Caki2 (cell line): ENCODE measurements at places on chromosomes 3 and 15.

- DNase-seq: no peak
Observed at GRCh38 chr15:91331581-91331980, 231.5 kb downstream of the SV2B start.

GRCh38 chr15:89815769-89816168 lies 1.1 kb upstream of the ANPEP start:
- DNase-seq: no peak

GRCh38 chr15:80932989-80933388 lies 56.6 kb downstream of the MESD start:
- DNase-seq: no peak

GRCh38 chr3:102301155-102301880 lies 133.5 kb upstream of the ZPLD1 start:
- no peak for DNase-seq

DNA sequence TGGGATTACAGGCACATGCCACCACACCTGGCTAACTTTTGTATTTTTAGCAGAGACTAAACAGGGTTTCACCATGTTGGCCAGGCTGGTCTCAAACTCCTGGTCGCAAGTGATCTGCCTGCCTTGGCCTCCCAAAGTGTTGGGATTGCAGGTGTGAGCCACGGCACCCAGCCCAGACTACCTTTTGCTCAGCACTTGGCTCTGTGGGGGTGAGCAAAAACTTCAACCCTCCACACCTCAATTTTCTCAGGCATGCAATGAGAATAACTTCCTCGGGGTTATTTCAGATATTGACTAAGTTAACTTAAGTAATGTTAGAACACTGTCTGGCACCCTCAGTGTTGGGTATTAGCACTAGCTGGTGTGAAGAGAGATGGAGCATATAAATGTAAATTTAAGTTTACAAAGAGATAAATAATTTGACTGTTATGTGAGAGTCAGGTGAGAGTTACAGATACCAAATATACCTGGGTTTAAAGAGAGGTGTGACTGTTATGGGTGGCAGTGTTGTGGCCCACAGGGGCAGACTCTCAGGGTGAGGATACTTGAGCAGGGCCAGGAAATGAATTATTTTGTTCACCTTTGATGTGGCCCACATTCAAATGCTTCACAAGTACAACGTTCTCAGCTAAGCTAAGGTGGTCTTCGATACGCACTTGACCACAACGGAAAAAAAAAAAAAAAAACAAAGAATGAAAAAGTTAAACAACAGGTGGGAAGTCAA lies 29.0 kb downstream of the CPOX start:
- no peak for DNase-seq

- DNase-seq: no peak
Observed at GRCh38 chr3:17444865-17445264, 297.6 kb downstream of the TBC1D5 start.

DNA sequence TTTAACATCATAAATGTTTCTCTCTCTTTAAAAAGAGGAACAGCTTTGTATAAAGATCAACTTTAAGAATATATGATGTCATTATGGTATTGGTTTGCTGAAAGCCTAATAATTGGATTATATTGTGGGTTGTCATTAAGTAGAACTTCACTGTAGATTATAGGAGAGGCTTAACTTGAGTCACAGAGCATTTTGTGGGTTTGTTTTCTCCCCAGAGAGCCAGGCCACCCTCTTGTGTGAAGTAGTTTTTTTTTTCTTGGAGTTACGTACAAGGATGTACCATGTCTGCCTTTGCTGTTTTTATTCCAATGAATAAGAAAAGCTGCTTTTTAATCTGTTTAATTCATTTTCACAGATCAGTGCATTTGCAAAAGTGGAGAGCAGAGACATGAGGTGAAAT lies 354.8 kb upstream of the TBL1XR1 start:
- no peak for DNase-seq

DNA sequence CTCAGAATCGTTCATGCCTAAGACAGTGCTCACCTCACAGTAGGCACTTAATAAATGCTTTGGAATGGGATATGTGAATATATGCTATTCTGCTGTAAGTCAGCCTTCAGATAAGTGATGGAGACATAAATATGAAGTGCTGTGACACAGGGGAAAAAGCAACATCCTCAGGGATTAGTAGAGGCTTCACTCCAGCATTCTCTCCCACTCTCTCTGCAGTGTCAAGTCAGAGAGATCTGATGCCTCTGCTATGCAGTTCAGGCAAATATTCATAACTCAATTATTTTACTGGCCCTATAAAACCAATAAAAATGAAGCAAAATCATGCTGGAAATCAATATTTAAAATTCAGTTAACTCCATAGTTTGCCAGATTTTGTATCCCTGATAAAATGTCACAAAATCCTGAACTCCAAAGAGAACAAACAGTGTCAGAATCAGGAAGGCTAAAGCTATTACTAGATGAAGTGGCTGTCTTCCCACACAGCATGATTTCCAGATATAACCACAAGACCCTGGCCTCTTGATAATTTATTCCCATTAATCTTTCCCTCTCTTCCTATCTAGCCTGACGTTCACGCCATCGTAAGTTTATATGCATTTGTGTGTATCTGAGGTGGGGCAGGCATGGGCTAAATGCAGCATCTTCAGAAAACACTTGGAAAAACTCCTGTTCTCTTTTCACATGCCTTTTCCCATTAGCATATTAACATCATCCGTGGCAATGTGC lies 278.9 kb upstream of the ATP11B start:
- DNase-seq: no peak

DNA sequence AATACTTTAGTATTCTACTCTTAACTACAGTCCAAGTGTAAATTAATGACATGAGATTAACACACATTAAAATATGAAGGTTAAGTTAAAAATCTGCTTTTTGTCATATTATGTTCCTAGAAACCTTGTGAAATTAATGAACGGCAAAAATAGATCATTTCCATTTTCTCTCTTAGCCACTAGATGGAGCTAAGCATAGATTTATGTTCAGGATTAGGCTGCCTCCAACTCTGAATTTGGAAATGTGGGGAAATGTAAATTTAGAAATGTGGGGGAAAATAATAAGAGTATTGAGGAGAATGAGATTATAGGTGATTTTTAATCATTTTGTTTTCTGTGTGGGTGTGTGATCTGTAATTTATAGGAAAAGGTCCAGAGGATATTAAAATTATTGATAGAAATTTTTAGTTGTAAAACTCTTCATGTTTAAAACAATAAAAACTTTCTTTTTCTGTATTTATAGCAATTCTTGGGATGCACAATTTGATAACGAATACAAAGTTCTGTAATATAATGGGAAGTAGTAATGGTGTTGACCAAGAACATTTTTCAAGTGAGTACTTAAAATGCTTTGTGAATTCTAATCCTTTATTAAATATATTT lies 59.2 kb downstream of the TMOD3 start:
- no peak for DNase-seq

DNA sequence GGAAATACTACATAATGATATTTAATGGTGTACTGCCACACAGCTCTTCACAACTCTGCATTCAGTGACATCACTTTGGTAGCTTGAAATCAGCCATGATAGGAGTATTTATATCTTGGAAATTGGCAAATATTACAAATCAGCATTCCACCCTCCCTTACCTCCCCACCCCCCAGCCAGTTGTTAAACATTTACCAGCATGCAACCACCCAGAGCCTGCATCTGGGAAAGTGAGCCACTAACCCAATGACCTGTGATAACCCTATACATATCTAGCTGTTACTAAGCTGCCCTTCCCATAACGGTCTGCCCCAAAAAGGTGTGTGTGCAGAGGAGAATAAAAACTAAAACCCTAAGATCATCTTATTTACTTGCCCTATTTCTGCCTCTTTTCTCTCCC lies 44.6 kb upstream of the SATB1 start:
- no peak for DNase-seq

DNA sequence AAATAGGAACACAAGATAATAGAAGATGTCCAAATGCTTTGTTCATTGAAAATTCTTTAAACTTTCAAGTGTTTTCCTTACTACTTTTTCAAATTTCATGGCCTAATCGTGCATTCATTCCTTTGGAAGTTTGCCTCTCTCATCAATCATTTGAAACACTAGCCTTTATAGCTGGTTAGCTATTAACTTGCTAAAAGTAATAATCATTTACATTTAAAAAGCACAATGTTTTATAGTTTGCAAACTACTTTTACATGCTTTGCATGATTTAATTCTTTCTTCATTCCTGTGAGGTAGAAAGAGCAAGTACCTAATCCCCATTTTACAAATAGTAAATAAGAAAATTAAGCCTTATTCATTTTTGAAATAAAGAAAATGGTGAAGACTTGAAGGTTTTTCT lies 137.4 kb upstream of the SLC7A14 start:
- DNase-seq: peak; percentile 24

GRCh38 chr3:103440539-103441203 lies 1005.9 kb downstream of the ZPLD1 start:
- no peak for DNase-seq

- no peak for DNase-seq
Observed at GRCh38 chr3:170761103-170761502, 108.9 kb downstream of the RPL22L1 start.

- no peak for DNase-seq
Observed at GRCh38 chr3:80014576-80014975, 246.8 kb upstream of the ROBO1 start.

- peak; percentile 65 for DNase-seq
Observed at GRCh38 chr3:69763458-69763857, 24.2 kb downstream of the MITF start.

DNA sequence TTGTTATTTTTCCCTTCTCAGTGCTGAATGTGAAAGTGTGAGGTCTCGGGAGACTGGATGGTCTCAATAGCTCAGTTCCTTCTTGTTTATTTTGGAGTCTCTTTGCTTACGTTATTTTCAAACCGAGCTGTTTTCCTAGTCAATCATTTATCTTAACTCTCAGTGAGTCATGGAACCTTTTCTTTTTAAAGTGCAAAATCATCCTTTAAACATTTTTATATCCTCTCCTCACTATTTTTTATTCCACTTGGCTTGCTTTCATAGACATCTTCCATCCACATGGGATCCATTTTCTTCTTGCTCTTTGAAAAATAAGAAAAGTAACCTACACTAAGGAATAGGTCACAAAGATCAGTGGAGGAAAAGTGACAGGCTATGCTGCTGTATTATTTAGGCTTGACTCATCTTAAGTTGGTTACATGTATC lies 497.8 kb downstream of the NAALADL2 start:
- DNase-seq: peak; percentile 88

DNA sequence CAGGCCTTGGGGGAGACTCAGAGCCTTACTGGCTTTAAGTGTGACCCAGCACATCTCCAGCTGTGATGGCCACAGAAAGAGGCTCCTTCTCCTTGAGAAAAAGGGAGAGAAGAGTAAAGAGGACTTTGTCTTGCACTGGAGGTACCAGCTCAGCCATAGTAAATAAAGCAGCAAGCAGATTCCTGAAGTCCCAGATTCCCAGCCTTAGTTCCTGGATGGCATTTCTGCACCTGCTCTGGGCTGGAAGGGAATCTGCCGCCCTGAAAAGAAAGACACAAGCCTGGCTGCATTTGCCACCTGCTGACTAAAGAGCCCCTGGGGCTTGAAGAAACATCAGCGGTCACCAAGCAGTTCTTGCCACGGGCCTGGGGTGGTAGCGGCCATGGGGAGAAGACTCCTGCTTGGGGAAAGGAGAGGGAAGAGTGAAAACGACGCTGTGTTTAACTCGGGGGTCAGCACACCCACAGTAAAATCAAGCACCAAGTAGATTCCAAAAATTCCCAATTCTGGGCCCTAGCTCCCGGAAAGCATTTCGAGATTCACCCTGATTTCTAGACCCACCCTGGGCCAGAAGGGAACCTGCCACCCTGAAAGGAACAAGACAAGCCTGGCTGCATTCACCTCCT lies 24.2 kb upstream of the TNK2 start:
- DNase-seq: no peak

- no peak for DNase-seq
Observed at GRCh38 chr15:77004189-77004588, 9.3 kb downstream of the PSTPIP1 start.

DNA sequence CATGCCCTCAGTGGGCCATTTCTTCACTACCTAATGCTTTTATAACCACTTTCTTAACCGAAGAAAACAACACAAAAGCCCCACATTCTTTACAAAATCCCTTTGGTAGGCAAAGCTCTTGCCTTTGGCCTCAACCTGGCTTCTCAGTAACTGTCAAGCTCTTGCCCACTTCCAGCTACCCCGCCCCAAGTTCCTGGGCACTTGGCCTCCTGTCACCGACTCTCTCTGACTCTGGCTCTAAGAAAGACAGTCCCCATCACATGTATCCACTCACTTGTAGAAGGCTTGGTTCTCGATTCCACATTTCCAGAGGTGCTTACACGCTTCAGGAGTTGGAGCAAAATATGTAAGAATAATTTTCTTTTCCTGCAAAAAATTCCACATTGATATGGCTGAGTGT lies 61.1 kb downstream of the WDR76 start:
- DNase-seq: no peak

- DNase-seq: no peak
Observed at GRCh38 chr3:45979378-45979777, 16.2 kb downstream of the FYCO1 start.

- DNase-seq: no peak
Observed at GRCh38 chr15:65914386-65914785, 45.1 kb downstream of the RAB11A start.

GRCh38 chr15:78374436-78375393 lies 34.6 kb downstream of the CRABP1 start:
- peak; percentile 14 for DNase-seq

DNA sequence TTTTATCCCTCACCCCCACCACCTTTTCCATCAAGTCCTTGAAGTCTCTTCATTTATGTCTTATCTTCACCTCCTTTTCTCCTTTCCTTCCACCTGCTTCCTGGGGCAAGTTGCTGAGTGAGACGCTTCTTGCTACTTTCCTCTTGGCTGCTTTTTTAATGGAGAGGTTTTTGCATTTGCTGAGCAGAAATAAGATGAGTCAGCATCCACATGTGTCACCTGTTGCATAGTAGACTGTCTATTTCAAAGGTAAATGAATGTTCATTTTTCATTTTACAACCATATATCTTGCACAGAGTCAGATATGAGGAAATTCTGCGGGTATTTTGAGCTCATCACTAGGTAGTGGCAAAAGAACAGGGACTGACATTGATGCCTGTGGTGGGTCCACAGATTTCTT lies 18.6 kb downstream of the C3orf52 start:
- no peak for DNase-seq

- no peak for DNase-seq
Observed at GRCh38 chr3:140394488-140395133, 283.3 kb upstream of the TRIM42 start.

GRCh38 chr15:59998305-59998949 lies 5.7 kb upstream of the FOXB1 start:
- DNase-seq: no peak

- no peak for DNase-seq
Observed at GRCh38 chr15:75073197-75073596, 49.8 kb downstream of the PPCDC start.

- DNase-seq: no peak
Observed at GRCh38 chr3:72368331-72368975, 479.8 kb downstream of the SHQ1 start.

- no peak for DNase-seq
Observed at GRCh38 chr3:52270252-52270754, 8.1 kb downstream of the WDR82 start.

DNA sequence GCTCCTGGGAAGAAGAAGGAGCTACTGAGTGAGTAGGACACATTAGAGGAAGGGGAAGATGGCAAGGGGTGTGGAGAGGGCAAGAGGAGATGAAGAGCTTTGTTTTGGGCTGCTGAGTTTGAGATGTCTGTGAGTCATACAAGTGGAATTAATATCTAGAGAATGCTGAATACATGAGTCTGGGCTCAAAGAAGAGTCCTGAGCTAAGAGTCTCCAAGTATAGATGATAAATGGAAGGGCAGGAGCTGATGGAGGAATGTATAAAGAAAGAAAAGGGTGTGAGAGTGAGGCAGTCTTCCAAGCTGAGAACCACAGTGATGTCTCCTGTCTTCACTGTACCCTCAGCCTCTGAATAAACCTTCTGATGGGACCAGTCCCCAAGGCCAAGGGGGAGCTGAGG lies 205.5 kb upstream of the MRPL3 start:
- DNase-seq: peak; percentile 41
